Activated T-cell treated with anti-CD3 and anti-CD28 coated beads, Interleukin-2, amount 50 U/mL, for 72 hours (primary cell): ENCODE measurements at places on chromosomes 2 and 18. TPM values are rescaled to one million over a fixed set of nuclear protein-coding genes. Genes with fewer than 3 reads are reported as not detected.

DNA sequence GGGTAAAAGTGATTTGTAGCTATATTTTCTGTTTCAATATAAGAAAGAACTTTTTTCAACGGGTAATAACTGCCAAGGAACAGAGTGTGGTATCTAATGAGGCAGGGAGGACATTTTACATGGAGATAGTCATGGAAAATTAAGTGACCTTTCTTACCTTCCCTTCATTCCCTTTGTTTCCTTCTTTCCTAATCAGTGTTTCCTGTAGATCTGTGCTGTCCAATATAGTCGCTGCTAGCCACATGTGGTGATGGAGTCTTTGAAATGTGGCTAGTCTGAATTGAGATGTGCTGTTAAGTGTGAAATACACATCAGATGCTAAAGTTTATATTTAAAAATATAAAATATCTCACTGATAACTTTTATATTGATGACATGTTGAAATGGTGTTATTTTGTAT, 81.8 kb downstream of the BABAM2 start:
- no peaks in the 10 kb centered on the region for H3K27me3 ChIP-seq
- no peak for DNase-seq
- no peak overlapping the region for H3K4me3 ChIP-seq
- peaks cover 51% of the 10 kb centered on the region for H3K4me1 ChIP-seq

The APCDD1 gene
- not detected for total RNA-seq

DNA sequence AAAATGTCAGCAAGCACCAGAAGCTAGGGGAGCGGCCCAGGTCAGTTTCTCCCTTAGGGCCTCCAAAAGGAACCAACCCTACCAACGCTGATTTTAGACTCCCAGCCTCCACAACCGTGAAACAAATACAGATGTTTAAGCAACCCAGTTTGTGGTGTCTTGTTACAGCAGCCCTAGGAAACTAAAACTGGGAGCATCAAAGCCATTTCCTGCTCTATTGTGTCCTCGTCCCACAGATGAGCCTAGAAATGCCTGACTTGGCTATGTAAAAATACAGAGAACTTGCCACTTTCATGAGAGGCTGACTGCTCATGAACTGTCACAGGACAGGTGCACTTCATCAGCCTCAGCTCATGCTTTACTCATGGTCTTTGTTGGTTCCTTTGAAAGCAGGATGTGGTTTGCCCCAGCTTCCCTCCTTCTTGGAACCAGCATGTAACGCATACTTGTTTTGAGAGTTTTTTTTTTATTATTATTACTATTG, 97.6 kb upstream of the SLC39A10 start:
- H3K27me3 ChIP-seq: no peaks in the 10 kb centered on the region
- H3K4me1 ChIP-seq: peaks cover 69% of the 10 kb centered on the region
- peaks cover 7% of the 10 kb centered on the region for H3K36me3 ChIP-seq
- DNase-seq: peak; percentile 87

DNA sequence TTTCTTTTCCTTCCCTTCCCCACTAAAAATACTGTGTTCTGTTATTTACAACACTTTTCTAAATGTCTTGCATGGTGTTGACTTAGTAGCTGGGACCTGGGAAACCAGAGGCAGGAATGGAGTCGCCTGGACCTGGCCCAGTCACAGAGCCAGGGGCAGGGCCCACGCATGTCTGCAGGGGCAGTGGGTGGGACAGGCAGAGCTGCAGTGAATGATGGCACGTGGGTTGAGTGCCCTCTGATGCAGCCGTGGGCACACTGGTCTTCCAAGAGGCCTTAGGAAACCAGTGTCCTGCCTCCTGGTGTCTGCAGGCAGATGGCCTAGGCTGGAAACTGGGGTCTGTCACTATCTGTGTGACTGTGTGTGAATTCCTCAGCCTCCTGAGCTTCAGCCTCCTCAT, 46.8 kb downstream of the ARHGEF4 start:
- DNase-seq: no peak
- H3K36me3 ChIP-seq: no peaks in the 10 kb centered on the region
- H3K4me3 ChIP-seq: no peak overlapping the region
- peaks cover 12% of the 10 kb centered on the region for H3K27me3 ChIP-seq

- no peak overlapping the region for H3K27ac ChIP-seq
- H3K36me3 ChIP-seq: no peaks in the 10 kb centered on the region
- H3K4me1 ChIP-seq: peaks cover 5% of the 10 kb centered on the region
- no peak overlapping the region for H3K4me3 ChIP-seq
- H3K27me3 ChIP-seq: no peaks in the 10 kb centered on the region
Measured at GRCh38 chr2:186946896-186947467, 98.0 kb upstream of the ZSWIM2 start.

The SKOR2 gene
- total RNA-seq: 0.70 TPM

The ATP6V1C2 gene
- 0.21 TPM for total RNA-seq

The TUBA3E gene
- total RNA-seq: not detected

The MRPS9 gene
- total RNA-seq: 27.3 TPM

DNA sequence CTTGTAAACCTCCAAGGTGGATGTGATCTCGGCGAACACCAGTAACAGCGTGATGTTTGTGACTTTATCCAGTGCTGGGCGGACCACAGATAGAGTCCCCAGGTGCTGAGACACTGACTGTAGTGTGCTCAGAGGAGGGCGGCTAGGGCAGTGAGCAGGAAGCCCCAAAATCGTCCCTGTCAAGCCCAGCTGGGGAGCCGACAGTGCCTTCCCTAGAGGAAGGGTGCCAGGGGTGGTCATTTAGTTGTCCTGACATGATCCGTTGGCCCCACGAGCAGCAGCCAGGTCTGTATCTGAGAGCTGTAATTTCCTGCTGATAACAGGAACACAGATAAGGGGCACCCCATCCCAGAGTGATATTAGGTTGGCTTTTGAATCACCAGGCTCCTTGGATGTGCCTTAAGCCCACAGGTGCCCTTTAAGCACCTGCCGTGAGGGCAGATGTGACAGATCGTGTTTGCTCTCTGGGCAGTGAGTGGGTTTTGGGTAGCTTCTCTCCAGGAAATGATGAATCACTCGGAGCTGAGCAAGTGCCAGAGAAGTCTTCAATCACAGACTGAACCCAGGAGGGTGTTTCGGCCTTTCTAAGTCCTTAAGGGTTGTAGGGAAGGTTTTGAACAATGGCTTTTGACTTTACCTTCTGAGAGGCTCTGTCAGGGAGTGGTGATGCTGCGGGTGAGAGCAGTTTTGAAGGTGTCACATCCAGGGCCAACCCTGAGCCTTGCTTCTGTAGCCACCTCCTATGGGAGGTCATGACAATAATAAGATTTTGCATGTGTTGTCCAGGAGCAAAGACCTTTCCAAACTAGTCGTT, 7.7 kb downstream of the LPIN1 start:
- DNase-seq: peak; percentile 82
- H3K4me3 ChIP-seq: peak overlapping the region; percentile 87
- no peaks in the 10 kb centered on the region for H3K27me3 ChIP-seq
- peak overlapping the region; percentile 84 for H3K27ac ChIP-seq
- H3K36me3 ChIP-seq: peaks cover 3% of the 10 kb centered on the region
- peaks cover 98% of the 10 kb centered on the region for H3K4me1 ChIP-seq
